ENCODE measurements at places on chromosomes 16 and 17. TPM values are rescaled to one million over a fixed set of nuclear protein-coding genes. Genes with fewer than 3 reads are reported as not detected.

DNA sequence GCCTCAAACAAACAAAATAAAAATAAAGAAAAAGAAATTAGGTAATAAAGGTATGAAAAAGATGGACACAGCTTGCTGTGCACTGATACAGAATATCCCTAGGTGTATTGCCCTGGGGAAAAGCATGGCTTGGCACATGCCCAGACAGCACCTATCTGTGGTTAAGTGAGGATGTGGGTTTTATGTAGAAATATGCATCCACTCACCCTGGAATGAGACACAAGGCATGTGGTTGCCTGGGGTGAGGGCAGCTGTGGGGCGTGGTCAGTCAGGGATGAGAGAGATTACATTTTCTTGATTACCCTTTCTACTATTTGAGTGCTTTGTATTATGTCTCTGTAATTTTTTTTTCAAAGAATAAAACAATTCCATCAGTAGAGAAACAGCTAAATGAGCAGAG, 6.9 kb downstream of the PLLP start:
- no peak for DNase-seq

DNA sequence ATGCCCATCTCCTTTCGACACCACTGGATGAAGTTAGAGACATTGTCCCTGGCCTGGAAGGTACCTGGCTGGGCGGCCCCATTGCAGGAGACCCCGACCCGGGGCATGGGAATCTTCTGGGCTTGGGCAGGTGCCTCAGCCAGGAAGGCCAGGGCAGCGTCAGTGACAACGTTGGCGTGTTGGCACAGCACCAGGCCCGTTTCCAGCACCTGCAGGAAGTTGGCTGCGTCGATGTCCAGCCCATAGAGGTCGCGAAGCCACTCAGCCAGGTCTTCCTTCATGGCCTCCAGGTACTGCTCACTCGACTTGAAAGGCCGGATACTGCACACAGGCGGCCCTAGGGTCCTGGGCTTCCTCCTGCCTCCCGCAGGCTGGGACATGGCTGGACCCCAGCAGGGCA, 568 bp downstream of the GAS2L2 start:
- no peak for DNase-seq

GRCh38 chr16:67544844-67545664, 16.4 kb downstream of the RIPOR1 start:
- DNase-seq: no peak

- no peak for DNase-seq
These were observed 84.5 kb downstream of the WNT3 start for GRCh38 chr17:46733837-46734475.

DNA sequence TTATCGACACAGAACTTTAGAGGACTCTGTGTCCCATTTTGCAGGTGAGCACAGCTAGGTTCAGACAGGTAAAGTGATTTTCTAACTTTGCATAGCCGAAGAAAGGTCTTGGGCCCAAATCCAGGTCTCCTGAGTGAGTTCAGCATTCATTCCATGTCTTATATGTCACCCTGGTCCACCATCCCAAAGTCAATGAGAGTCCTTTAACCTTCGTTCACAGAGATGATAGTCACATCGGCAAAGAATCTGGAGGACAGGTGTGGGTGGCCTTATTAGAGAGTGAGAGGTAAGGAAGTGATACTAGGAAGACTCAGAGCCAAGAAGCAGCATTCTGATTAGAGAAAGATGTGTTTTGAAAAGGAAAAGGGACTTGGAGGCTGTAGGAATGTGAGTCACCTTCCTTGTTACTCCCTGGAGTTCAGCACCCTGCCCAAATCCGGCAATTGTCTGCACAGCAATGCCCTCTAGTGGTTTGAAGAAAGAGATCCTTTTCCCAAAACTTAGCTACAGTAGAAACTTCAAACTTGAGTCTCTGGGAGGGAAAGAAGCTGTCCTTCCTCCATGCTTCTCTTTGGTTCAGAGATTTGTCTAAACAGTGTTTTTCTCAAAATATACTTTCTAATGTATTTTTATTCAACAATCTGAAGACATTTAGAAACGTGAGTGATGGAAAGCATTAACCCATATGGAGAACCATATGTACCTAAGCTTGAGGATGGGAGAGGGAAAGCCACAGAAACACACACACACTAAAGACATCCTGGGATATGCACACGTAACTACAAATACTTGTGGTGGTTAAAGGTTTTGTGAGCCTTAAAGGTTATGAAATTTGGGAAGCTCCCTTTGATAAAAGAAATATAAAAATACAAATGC, 96.4 kb upstream of the SHISA6 start:
- DNase-seq: no peak

DNA sequence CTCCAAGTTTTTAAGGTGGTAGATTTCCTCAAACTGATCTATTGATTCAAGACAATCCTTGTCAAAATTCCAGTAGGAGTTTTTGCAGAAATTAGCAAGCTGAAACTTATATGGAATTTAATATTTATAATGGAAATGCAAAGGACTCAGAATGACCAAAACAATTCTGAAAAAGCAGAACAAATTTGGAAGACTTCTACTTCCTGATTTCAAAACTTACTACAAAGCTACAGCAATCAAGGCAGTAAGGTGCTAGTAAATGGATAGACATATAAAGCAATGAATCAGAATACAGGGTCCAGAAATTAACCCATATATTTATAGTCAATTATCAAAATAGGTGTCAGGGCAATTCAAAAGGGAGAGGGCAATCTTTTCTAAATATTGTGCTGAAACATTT, 11.8 kb upstream of the IL21R start:
- no peak for DNase-seq

- DNase-seq: no peak
These were observed 978.6 kb downstream of the CDH8 start for GRCh38 chr16:61057635-61058034.

The IL21R gene
- polyA plus RNA-seq: 0.34 TPM

DNA sequence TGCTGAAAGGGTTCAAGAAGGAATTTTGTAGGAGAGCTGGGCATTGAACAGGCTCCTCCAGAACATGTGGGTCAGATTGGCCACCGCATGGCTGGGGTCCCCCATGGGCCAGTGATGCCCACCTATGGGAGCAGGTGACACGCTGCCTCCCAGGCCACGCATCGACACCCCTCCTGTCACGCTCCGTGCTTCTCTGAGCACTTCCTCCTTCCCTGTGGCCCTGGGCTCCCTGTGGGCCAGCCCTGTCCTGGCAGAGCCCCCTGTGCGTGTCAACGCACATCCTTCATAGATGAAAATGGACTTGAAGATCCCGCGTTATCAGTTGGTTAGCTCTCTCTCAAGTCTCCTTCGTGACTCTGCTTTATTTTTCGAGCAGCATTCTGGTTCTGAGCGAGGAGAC, 160.3 kb downstream of the RPTOR start:
- DNase-seq: no peak

The C17orf50 gene
- polyA plus RNA-seq: not detected

The FNDC8 gene
- 0.14 TPM for polyA plus RNA-seq

The UMOD gene
- 223 TPM for polyA plus RNA-seq

GRCh38 chr16:53933407-53933806, 229.5 kb downstream of the FTO start:
- no peak for DNase-seq

The TEX19 gene
- not detected for polyA plus RNA-seq

DNA sequence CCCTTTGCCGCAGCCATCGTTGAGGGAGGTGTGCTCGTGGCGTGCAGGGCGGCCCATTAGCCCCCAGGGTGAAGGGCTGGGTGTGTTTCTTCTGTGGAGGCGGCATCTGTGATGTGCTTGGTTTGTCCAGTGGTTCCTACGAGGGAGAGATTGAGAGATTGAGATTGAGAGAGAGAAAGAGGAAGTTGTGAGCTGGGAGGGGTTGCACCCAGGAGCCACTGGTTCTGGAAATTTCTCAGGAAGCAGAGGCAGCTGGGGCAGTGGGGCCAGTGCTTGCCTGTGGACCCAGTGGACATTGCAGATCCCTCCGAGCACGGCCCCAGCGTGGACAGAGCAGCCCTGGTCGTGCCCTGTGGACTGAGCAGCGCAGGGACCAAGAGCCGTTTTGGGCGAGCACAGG, 72.0 kb upstream of the ZNF750 start:
- no peak for DNase-seq

The USP43 gene
- polyA plus RNA-seq: 7.5 TPM

The SBK1 gene
- 15.1 TPM for polyA plus RNA-seq

The CAPNS2 gene
- polyA plus RNA-seq: 0.29 TPM

- no peak for DNase-seq
These were observed 108.1 kb downstream of the SNX11 start for GRCh38 chr17:48215583-48216139.

GRCh38 chr16:80066805-80067580, 466.5 kb upstream of the MAF start:
- DNase-seq: no peak

The SMPD3 gene
- polyA plus RNA-seq: 1.2 TPM

The CNTNAP1 gene
- 8.1 TPM for polyA plus RNA-seq

GRCh38 chr17:60554377-60554788, 28.3 kb upstream of the APPBP2 start:
- DNase-seq: no peak

- DNase-seq: no peak
These were observed 110.7 kb upstream of the SDK2 start for GRCh38 chr17:73754886-73755400.

The PRSS8 gene
- polyA plus RNA-seq: 58.9 TPM

- no peak for DNase-seq
These were observed 18.0 kb downstream of the XPO6 start for GRCh38 chr16:28193530-28194423.

- DNase-seq: no peak
These were observed 31.3 kb upstream of the C17orf78 start for GRCh38 chr17:37344519-37344918.

The AMZ2 gene
- polyA plus RNA-seq: 79.7 TPM

DNA sequence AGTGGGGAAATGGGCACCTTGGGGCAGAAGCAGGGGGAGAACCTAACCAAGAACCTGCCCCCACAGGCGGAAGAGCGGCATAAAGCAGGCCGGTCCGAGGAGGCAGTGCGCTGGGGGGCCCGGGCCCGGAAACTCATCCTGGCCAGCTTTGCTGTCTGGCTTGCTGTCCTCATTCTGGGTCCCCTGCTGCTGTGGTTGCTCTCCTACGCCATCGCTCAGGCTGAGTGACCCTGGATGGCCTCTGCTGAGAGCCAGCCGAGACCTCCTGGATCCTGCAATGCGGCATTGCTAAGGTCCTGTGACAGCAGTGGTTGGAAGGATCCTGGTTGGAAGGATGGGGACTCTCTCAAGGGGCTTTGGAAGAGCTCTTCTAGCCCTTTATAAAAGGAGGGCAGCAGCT, 4.5 kb upstream of the PHKG2 start:
- DNase-seq: no peak

DNA sequence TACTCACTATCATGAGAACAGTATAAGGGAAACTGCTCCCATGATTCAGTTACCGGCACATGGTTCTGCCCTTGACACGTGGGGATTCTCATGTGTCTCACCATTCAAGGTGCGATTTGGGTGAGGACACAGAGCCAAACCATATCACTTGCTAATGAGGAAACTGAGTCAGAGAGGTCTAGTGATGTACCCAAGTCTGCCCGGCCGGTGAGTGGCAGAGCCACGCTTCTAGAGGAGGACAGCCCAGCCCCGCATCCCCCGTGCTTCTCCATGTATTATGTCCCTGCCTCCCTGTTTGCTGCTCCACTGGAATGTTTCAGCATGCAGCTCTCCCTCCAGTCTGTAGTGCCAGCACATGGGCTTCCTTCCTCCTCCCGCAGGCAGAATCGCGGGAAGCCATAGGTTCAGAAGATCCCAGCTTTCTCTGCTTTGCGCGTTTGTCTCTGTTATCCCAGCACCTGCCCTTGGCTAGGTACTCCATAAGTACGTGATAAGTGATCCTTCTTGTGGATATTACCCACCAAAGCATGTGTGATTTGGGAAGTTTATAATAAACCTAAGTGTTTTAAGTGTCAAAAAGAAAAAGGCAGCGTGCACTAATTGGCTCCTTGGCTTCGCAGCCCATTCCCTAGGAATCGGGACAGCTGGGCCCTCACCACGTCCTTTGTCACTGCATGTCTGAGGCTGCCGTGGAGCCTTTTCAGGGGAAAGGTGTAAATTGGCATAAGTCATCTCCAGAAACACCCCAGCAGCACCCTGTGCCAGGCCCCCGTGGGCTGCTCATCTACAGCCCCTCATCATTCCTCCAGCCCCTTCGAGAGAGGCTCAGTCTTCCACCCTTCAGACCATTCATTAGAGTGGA, 103.8 kb downstream of the CLEC16A start:
- no peak for DNase-seq

GRCh38 chr17:43810226-43810715, 22.7 kb downstream of the MPP3 start:
- DNase-seq: no peak

DNA sequence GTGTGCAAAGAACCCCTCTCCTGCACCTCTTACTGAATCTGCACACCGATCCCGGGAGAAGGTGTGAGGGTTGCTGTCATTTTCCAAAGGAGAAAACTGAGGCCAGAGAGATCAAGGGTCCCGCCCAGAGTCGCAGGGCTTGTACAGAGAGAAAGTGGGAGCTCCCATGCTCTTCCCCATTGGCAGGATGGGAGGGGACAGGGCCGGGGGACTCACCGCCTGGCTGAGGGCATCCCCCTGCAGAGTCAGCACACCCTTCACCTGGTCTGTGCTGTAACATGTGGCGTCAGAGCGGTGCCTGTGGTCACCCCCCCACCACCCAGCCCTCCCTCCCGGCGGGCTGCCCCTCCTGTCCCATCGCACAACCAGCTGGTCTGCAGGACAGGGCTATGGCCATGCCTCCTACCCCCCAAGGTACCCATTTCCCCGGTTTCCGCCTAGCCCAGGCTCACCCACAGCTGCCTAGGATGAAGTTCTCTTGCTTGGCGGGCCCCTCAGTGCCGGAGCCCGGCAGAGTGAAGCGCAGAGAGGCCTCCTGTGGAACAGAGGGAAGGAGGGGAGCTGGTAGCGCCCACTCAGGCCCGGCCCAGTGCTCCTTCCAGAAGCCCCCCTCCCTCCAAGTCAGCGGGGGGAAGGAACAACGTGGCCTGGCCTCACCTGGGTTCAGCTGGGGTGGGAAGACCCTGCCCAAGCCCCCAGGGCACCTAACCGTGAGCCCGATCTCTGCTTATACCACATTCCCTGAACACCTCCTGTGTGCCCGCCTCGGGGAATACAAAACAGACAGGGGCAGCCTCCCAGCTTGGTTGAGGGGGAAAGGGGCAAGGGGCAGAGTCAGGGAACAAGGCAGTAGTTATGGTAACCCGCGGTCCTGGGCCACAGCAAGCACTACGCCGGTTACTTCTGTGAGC, 1.1 kb downstream of the ROGDI start:
- DNase-seq: no peak

The TPSG1 gene
- 0.52 TPM for polyA plus RNA-seq

Data from left renal pelvis (tissue), 4 donors.